ENCODE measurements at places on chromosomes 16 and 17.

- DNase-seq, result no peak
Observed at GRCh38 chr17:33292201-33292980, 704 bp downstream of the ASIC2 start.

- DNase-seq, result no peak
Observed at GRCh38 chr16:81550432-81550808, 105.8 kb downstream of the CMIP start.

DNA sequence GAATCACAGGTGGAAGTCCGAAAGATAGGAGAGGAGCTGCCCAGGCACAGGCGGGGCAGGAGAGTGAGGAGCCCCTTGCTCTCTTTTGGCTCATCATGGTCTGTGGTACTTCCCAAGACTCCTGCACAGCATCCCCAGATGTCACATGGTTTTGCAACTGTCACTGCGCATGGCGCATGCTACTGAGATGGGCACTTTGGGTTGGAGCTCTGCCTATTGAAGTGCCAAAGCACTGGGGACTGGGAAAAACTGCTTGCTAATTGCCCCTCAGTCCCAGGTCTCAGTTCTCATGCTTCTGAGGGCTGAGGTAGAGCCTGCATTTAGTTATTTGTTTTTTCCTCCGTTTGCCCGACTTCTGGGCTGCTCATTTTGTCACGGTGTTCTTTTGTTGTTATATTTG lies 156.8 kb upstream of the CDH13 start:
- DNase-seq, result no peak

- no peak for DNase-seq
Observed at GRCh38 chr17:78864117-78864516, 23.5 kb upstream of the USP36 start.

DNA sequence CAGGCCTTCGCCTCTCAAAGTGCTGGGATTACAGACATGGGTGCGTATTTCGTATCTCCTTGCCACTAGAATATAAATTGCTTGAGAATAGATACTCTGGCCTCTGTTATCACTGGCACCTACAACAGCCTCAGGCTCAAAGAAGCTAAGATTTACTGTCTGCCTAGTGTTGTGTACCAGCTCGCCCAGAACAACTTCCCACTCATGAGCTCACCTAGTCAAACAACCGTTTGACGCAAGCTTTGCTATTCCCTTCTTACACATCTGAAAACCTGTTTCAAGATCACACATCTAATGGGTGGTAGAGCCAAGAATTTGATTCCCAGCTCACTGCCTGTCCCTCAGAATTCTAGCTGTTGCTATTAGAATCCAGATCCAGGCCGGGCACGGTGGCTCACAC lies 24.4 kb downstream of the MIS12 start:
- peak; percentile 3 for DNase-seq

GRCh38 chr16:79897104-79897452 lies 296.5 kb upstream of the MAF start:
- DNase-seq, result no peak

DNA sequence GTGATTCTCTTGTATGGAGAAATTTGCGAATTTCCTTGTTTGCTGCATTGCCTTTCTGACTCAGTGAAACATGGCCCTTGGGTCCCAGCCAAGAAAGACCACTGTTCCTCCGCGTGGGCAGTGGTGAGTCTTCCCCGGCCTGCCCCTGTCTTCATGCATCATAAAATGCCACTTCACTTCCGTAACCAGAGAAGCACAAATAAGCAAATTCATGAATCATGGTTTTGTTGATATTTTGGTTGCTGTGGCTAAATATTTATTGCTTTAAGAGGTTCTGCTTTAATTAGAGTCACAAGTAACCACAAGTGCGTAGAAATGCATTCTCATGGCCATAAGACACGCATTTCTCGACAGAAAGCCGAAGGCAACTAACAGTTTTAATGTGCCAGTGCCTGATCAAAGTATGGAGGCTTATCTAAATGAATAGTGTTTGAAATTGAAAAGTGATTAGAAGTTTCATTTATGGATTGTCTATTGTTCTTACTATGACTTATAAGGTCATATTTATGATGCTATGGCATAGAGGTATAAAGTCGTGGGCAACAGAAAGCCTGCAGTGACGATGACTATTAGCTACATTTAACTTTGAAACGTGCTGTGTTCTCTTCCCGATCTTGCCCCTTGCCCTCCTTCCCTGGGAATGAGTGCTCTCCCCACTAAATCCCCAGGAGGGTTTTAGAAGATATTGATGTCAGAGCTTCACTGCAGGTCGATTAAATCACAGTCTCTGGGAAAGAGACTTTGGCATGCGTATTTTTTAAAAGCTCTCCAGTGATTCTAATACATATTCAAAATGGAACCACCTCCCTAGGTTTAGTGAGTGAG lies 76.0 kb downstream of the WIPI1 start:
- DNase-seq, result no peak

GRCh38 chr17:74861662-74862107 lies 2.0 kb upstream of the GRIN2C start:
- DNase-seq, result no peak

GRCh38 chr17:12927541-12928425 lies 90.0 kb downstream of the ELAC2 start:
- no peak for DNase-seq

DNA sequence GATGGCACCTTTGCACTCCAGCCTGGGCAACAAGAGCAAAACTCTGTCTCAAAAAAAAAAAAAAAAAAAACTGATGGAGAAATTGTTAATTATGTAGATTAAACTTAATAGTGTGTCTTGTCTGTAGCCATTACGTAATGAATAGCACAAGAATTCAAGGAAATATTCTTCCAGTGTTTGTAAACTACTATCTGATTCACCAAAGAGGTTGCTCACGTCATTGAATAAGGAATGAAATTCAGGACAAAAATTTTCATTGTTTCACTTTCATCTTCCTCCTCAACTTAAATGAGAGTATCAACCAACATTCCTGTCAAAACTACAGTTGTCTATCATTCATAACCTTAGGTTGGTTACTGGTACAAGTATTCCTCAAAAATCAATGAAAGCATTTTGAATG lies 30.7 kb upstream of the MYO18A start:
- no peak for DNase-seq

DNA sequence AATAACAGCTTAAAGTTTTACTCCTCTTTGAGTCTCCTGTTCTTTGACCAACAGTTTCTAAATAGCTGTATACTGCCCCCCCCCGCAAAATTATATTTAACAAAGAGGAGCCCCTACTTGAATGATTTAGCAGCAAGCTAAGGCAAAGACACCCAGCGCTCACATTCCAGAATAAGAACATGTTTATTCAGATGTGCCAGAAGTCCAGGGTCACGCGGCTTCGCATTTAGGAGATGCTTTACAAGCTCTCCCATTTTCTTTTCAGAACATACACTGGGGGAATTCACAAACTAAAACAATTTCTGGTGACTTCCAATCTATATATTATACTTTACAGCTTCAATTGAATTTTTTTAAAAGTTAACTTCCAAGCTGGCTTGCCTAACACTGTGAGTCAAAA lies 5.3 kb downstream of the PLD6 start:
- no peak for DNase-seq

GRCh38 chr16:27224271-27224737 lies 21.0 kb downstream of the KDM8 start:
- no peak for DNase-seq
